ENCODE measurements at places on chromosomes 11 and 22.

DNA sequence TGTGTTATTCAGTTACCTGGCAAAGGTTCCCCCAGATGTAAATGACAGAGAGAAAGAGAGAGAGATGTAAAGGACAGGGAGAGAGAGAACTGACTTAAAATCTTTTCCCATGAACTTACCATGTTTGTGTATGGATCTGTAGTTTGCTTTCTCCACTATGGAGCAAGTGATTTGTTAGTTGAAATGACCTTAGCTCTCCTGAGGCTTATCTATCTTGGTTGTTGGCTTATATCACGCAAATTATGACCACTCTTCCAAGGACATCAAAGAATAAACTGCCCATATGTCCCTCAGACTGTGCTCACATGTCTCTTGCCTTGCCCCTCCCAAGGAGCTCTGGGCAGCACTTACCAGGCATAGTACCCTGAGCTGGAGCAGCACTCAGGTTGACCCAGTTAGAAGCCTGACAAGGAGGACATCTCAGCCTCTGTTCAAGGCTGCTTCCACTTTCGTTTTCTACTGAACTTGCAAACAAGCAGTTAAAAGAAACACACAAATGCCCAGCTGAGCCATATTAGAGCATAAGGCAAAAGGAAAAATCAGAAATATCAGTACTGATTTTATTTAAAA, 95.3 kb upstream of the RCN1 start:
- peak; percentile 20 for DNase-seq

DNA sequence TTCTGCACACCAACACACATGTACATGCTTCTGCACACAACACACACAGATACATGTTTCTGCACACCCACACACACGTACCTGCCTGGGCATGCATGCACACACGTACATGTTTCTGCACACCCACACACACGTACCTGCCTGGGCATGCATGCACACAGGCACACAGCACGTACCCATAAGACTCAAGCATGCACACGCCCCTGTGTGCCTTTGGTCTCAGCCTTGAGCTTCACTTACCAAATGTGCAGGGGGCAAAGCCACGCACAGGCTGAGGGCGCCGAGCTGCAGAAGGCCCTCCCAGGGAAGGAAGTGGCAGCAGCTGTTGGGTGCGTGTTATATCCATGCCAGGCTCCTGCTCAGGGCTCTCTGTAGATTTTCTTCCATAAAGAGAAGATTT, 34.7 kb upstream of the SMIM38 start:
- no peak for DNase-seq

- DNase-seq, result no peak
These were observed 350.4 kb upstream of the B3GAT1 start for GRCh38 chr11:134762248-134763029.

- no peak for DNase-seq
These were observed 16.6 kb upstream of the BCR start for GRCh38 chr22:23163665-23164064.

DNA sequence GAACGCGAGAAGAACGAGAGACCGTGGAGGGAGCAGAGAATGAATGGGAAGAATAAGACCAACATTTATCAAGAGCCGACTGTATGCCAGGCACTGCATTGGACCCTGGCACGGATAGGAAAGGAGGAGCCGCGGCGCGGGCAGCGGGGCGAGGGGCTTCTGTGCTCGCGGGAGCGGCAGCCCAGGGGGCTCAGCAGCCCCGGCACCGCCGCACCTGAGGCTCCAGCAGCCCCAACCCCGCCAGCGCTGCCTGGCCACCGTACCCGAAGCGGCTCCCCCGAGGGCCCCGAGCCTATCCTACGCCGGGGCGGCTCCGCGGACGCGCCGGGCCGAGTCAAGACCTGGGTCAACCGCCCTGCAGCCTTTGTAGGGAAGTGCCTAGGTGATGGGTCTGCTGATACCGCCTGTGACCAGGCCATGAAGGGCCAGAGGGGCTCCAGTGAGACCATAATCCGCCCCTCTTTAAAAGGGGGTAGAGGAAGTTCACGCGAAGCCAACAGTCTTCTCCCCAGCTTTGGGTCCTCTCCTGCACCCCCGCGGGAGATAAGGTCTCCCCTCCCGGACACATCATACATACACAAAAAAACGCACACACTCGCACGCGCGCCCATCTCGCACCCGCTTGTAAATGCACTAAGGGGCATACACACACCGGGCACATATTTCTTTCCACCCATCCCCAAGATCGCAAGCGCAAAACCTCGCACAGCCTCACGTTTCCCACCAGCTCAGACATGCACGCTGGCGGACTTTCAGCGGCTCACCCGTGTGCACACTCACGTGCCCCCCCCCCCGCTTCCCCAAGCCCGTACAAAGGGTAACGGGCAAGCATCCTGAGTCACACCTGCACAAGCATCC, 935 bp upstream of the RTN4RL2 start:
- DNase-seq, result no peak

GRCh38 chr22:50626850-50627641, 906 bp downstream of the ARSA start:
- no peak for DNase-seq

DNA sequence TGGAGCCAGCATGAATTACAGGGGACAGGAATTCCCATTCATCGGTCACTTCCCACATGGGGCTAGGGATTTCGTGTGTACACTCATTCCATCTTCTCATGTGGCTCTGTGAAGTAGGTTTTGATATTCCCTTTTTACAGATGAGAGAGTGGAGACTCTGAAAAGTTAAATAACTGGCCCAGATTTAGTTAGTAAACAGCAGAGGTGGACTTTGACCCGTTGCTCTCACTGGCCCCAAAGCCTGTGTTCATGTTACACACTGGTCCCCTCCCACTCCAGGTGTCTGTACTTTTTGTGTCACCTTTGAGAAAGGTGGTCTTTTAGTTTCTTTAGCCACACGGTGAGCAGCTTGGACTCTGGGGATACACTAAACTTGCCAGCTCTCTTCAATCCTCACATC, 108.5 kb downstream of the MICAL2 start:
- no peak for DNase-seq

- DNase-seq, result no peak
These were observed 693 bp upstream of the PRR14L start for GRCh38 chr22:31750365-31751284.

DNA sequence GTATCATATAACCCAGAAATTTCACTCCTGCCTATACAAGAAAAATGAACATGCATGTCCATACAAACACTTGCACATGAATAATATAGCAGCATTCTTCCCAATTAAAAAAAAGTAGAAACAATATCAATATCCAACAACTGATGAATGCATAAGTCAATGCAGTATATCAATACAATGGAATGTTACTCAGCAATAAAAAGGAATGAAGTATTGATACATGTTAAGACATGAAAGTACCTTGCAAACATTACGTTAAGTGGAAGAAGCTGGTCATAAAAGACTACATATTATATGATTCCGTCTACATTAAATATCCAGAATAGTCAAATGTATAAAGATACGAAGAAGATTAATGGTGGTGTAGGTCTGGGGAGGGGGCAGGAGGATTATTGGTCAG, 73.9 kb upstream of the DRD2 start:
- no peak for DNase-seq

- no peak for DNase-seq
These were observed 31.0 kb upstream of the XBP1 start for GRCh38 chr22:28831140-28832072.

DNA sequence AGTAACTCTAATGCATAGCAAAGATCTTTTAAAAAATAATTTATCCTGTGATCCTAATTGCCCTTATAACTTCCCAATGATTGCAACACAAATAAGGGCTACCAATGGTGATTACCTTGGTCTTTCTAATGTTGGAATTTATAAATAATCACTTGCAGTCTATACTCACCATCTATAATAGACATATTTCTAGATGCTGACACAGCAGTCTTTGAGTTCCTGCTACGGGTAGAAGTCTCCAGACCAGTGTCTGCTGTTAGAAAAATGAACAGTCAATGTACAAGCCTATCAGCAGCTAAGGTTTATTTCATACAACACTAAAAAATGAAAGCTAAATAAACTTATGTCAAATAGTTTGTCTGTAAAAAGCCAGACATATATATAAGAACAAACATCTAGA, 44.4 kb upstream of the GPR83 start:
- DNase-seq, result no peak

DNA sequence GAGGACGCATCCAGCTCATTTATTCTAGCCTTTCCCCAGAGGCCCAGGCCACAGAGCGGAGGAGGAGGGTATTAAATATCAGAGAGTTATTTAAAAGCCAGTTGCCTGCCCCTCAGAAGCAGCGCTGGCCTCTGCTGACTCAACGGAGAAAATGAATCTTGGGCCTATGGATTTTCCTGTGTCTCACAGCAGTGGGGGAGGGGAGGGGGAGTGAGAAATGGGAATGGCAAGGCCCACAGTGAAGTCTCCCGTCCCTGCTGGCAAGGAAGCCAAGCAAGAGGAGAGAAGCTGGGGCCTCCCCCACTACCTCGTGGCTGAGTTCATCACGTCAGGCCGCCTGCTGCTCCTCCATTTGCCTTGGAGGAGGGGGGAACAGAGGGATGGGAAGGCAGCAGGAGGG, 4.5 kb upstream of the TPBGL start:
- no peak for DNase-seq

GRCh38 chr22:36986242-36986821, 32.9 kb downstream of the TST start:
- DNase-seq, result peak; percentile 59

DNA sequence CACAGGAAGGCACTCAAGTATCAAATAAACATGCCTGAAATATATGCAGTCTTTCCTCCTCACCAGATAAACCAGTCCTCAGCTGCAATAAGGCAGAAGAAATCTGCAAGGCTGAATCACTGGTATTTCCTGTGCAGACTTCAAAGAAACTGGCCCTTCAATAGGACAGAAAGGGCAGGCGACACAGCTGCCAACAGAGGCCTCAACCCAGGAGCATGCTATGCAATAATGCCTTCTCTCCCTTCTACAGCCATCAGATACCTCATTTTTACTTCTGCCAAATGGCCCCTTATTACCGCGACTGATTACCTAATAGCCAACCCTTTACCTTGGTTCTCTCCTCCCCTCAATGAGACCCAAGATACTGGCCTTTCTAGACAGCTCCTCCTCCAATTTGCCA, 8.0 kb downstream of the NUMA1 start:
- DNase-seq, result peak; percentile 43

GRCh38 chr22:23088199-23088604, 17.9 kb downstream of the GNAZ start:
- no peak for DNase-seq

DNA sequence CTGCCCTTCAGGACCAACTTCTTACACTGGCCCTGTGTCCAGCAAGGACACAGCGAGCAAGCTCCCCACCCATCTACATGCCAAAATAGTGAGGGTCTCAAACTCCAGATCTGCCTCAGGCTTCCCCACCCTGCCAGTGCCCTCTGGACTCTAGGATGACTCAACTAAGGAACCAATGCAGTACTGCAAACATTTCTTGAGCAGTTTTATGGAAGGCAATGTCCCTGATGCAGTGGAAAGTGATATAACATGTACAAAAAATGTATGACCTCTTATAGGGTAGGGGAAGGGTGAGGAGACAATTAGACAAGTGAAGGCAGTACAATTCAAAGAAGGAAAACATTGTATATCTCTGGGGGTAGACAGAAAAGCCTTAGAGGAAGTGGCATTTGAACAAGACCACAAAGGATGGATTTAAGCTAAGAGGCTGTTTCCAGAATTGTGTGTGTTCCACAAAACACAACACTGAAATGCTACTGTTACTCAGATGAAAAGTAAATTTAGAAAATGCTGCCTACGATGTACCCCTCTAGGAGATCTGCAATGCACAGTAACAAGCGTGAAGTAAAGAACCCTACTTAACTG, 47.3 kb downstream of the RAB30 start:
- no peak for DNase-seq

DNA sequence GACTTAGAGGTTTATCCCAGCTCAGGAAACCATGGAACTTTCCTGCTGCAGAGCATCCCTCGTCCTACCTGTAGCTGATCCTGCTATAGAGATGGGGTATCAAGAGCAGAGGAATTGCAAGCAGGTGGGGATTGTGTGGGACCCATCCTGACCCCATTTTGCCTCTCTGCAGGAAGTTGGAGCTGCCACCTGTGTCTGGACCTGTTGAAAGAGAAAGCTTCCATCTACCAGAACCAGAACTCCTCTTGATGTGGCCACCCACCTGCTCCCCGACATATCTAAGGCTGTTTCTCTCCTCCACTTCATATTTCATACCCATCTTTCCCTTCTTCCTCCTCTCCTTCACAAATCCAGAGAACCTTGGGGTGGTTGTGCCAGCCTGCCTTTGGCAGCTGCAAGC, 3.0 kb upstream of the TIGD3 start:
- no peak for DNase-seq

GRCh38 chr22:30940685-30941362, 27.8 kb downstream of the MORC2 start:
- no peak for DNase-seq

- DNase-seq, result no peak
These were observed 37.7 kb upstream of the ANO1 start for GRCh38 chr11:70040452-70040851.

- no peak for DNase-seq
These were observed 146.0 kb upstream of the SEZ6L start for GRCh38 chr22:26023104-26023775.

DNA sequence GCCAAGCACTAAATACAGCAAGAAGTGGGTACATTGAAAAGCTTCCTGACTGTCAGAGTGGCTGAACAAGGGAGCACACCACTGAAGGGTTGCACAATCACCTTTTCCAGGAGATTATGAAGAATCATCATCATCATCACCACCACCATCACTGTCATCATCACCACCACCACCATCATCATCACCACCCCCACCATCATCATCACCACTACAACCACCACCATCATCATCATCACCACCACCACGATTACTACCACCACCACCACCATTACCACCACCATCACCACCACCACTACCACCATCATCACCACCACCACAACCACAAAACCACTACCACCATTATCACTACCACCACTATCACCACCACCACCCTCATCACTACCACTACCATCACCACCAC, 147.9 kb upstream of the TBCEL start:
- DNase-seq, result no peak

GRCh38 chr22:42272431-42272999, 2.1 kb upstream of the TCF20 start:
- peak; percentile 68 for DNase-seq

GRCh38 chr22:10961043-10961860, 4566.7 kb upstream of the OR11H1 start:
- no peak for DNase-seq

DNA sequence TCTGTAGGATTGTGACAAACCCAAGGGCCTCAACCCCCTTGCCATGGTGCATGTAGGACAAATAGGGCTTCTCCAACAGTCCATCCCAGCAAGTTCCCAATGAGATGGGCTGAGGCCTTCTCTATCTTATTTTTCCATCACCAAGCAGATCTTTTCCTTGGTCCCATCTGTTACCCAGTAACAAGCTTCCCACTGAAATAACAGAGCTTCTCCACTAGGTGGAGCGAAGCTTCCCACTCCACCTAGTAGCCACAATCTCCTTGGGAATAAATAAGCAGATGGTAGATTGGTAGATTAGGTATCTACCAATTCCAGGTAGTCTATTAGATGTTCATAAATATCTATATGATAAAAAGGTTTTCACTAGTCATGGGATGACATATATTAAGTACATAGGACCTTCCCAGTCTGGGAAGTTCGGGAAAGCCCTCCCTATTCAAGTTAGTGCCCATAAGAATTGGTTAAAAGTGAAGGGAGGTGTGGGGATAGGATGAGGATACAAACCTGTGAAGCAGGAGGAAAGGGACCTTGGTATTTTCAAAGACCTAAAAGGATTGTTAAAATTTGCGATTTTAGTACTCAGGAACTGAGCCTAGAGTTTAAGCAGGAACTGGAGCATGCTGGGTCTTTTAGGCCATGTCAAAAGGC, 5.9 kb upstream of the OR52L1 start:
- peak; percentile 35 for DNase-seq

GRCh38 chr11:64745521-64746328, 1.8 kb upstream of the RASGRP2 start:
- DNase-seq, result peak; percentile 54
